ENCODE measurements at places on chromosomes 5 and 9. TPM values are rescaled to one million over a fixed set of nuclear protein-coding genes. Genes with fewer than 3 reads are reported as not detected.
A peak's percentile ranks its signal among the peaks of the same experiment; 100 is the strongest.

Gene MRPS30
- 54.6 TPM for total RNA-seq

Gene NR2F1
- total RNA-seq = 55.4 TPM

Gene LCN9
- not detected for total RNA-seq

Gene ACSL6
- total RNA-seq = not detected

Gene C5orf58
- not detected for total RNA-seq

Gene STK32A
- not detected for total RNA-seq

Gene GABRG2
- total RNA-seq = not detected

Gene GABRA6
- total RNA-seq = not detected

Gene NUTM2F
- total RNA-seq = not detected

Gene MCTP1
- 9.0 TPM for total RNA-seq

Gene FOXD4L6
- total RNA-seq = not detected

Gene IL3
- not detected for total RNA-seq

GRCh38 chr9:118985851-118986250 is 383.4 kb downstream of the BRINP1 start:
- DNase-seq = no peak

DNA sequence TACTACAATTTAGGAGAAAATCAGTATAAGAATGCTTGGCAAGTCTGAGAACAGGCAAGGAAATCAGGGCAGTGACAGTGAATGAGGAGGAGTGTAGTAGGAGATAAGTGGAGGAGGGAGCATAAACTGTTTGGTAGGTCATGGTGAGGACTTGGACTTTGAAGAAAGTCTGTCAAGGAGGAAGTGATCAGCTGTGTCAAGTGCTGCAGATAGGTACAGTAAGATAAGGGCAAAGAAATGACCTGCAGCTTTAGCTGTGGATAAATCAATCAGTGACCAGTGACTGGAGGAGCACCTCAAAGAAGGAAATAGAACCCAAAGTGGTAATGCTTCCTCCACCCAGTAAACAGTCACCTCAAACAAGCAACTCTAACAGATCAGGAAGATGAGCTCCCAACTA is 106.3 kb downstream of the RAPGEF6 start:
- no peak for DNase-seq

DNA sequence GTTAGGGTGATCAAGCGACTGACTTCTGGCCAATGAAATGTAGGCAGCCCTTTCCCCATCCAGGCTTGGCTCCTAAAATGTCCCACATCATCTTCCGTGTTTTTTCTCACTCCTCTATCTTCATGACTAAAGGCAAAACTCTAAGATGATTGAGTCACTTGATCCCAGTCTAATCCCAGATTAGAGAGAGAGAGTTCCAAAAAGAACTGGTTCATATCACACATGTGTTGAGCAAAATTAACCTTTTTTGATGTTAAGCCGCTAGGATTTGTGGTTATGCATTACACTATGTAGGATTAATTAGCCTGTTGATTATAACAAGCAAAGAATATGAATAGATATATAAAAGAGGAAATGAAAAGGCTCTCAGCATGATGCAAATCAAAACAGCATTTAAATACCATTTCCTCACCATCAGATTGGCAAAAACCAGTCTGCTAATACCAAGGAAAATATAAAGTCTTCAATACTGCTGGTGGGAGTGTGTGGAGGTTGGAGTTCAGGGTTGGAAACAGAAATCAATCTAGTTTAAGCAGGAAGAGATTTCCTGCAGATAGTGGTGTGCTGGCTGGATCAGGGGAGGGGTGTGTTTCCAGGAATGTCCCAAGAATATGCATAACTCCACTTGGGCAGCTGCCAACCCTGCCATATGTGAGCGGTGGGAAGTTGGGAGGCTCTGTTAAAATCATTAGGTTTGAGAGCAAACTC is 187.6 kb upstream of the S1PR3 start:
- DNase-seq = no peak

GRCh38 chr5:1728846-1729245 is 70.8 kb downstream of the MRPL36 start:
- no peak for DNase-seq

- DNase-seq = no peak
Observed at GRCh38 chr5:61737964-61738340, 405.9 kb downstream of the ZSWIM6 start.

- DNase-seq = no peak
Observed at GRCh38 chr9:95008151-95008771, 281.8 kb downstream of the AOPEP start.

- DNase-seq = no peak
Observed at GRCh38 chr9:117528225-117528624, 113.4 kb upstream of the ASTN2 start.

DNA sequence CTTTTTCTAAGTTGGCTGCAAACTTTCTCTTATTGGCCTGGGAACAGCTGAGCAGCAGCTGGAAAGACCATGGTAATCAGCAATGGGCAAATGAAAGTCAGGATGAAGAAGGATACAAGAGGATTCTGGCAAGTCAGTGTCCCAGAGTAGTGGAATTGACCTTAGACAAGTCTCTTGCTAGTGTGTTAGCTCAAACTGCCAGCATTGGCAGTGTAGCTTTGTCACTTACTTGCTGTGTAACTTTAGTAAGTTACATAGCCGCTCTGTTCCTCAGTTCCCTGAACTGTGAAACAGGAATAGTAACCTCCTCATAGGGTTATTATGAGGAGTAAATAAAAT is 3.6 kb downstream of the ALDH1A1 start:
- no peak for DNase-seq

GRCh38 chr5:1550287-1551076 is 26.7 kb upstream of the LPCAT1 start:
- no peak for DNase-seq

GRCh38 chr9:75242426-75242825 is 154.1 kb downstream of the OSTF1 start:
- no peak for DNase-seq

- no peak for DNase-seq
Observed at GRCh38 chr9:13142776-13143175, 136.7 kb downstream of the MPDZ start.

- DNase-seq = no peak
Observed at GRCh38 chr5:33476992-33477391, 36.2 kb downstream of the TARS1 start.

DNA sequence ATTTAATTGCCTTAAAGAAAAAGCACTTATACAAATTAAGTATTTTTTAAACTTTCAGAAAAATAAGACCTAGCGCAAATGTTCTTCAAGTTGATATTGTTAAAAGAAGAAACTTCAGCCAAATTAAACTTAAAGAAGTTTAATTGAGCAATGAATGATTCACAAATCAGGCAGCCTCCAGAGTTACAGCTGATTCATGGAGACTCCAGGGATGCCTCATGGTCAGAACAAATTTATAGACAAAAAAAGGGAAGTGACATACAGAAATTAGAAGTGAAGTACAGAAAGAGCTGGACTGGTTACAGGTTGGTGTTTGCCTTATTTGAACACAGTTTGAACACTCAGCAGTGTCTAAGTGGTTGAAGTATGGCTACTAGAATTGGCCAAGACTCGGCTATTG is 60.3 kb downstream of the CDKN2A start:
- no peak for DNase-seq

- no peak for DNase-seq
Observed at GRCh38 chr9:134189145-134189469, 24.7 kb upstream of the RNU6ATAC start.

DNA sequence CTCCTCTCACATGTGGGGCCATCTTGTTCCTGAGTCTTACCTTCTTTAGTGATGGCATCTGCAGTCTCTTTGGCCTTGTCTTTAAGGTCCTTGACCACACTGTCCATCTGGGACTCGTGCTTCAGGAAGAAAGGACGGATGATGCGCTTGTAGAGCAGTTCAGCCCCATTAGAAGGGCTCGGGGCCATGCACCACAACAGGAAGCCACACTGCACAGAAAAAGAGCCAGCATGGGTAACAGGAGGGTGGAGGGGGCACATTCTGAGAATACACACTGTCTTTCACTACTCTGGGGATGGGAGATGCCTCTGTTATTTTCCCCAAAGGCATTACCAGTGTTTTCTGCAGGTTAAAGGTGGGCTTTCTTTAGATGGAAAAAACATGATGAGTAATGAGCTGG is 25.9 kb downstream of the SRP19 start:
- DNase-seq = no peak

GRCh38 chr5:89421035-89421434 is 538.1 kb upstream of the MEF2C start:
- no peak for DNase-seq

GRCh38 chr9:97615439-97616072 is 17.6 kb downstream of the TSTD2 start:
- peak; percentile 52 for DNase-seq

DNA sequence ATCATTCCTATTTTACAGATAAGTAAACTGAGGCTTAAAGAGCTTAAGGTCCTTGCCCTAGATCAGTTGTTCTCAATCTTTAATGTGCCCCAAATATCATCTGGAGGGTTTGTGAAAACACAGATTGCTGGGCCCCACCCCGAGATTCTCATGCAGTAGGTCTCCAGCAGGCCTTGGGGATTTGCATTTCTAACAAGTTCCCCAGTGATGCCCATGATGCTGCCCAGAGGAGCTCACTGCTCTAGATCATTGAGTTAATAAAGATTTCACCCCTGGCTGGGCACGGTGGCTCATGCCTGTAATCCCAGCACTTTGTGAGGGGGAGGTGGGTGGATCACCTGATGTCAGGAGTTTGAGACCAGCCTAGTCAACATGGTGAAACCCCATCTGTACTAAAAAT is 42.8 kb upstream of the RAD23B start:
- DNase-seq = no peak

GRCh38 chr5:39534690-39535089 is 109.9 kb upstream of the DAB2 start:
- DNase-seq = no peak

DNA sequence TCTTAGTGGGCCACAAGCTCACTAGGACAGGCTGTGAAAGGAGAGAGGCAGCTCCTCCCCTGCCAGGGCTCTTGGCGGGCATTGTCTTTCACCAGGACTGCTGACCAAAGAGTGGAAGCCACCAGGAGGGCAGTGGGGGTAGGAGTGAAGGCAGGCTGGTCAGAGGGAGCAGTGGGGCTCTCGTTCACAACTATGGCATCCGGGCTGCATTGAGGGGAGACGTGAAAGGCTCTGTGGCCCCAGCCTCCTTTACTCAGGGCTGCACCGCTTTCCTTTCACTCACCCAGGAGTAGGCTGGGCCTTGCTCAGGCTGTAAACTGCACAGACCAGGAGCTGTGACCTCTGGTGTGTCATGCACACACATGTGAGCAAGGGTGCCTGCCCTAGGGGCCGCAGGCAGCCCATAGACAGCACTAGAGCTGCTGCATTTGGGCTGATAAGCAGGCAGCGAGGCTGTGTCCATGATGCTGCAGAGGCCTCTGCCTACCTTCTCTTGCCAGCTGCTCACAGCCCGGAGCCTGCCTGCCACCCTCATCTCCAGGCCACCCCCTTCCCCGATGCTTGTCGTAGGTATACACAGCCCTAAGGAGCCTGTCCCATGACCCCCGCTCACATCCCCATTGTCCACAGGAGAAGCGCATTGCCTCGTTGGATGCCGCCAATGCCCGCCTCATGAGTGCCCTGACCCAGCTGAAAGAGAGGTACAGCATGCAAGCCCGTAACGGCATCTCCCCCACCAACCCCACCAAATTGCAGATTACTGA is 130.4 kb downstream of the DAB2IP start:
- DNase-seq = no peak

- no peak for DNase-seq
Observed at GRCh38 chr5:93161661-93162654, 419.1 kb downstream of the NR2F1-AS1 start.

DNA sequence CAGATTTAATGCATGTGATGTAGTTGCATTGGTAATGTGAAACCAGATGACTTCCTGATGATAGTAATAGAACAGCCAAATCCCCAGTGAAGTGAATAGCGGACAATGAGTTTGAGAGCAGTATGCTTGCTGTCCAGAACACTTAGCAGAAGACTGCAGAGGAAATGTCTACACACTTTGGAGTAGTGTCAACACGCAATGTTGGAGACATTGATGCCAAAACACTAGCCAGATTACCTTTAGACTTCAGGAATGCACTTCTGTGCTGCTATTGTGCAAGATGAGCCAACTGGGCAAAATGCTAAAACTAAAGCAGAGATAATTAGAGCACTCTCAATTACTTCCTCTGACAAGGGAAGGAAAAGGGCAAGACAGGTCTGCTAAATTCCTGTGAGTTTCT is 176.7 kb downstream of the PRDM9 start:
- no peak for DNase-seq

- DNase-seq = no peak
Observed at GRCh38 chr9:20746967-20747366, 62.9 kb downstream of the FOCAD start.

- no peak for DNase-seq
Observed at GRCh38 chr9:35001803-35002502, 12.4 kb downstream of the DNAJB5 start.

GRCh38 chr5:138960145-138960692 is 85.1 kb upstream of the LRRTM2 start:
- no peak for DNase-seq

DNA sequence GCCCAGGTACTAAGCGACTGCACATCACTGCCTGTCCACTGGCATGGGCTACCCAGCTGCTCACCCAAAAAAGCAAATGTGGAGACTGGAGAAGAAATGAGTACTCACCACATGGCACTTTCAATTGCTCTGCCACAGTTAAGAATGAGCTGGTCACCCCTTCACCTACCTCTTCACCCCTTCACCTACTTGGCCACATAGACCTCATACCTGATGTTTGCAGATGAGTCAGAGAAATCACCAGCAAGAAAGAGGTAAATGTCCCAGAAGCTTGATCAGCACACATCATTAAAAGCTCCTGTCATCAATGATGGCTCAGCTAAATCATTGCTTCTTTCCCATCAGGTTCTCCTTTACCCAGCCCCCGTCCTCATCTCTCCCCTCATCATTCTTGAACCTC is 7.6 kb upstream of the PRUNE2 start:
- no peak for DNase-seq

- DNase-seq = no peak
Observed at GRCh38 chr9:123073991-123074422, 40.5 kb downstream of the GPR21 start.

- no peak for DNase-seq
Observed at GRCh38 chr5:32207355-32207634, 33.2 kb upstream of the GOLPH3 start.

GRCh38 chr5:94810281-94810680 is 191.8 kb downstream of the SLF1 start:
- no peak for DNase-seq

- no peak for DNase-seq
Observed at GRCh38 chr5:127650649-127651048, 1.8 kb downstream of the CTXN3 start.

Measured in glomerular endothelial cell (primary cell).